Activated naive CD4-positive, alpha-beta T cell (primary cell): ENCODE measurements at places on chromosomes 1 and 21.

GRCh38 chr1:198657550-198658064 is 18.8 kb downstream of the PTPRC start:
- no peak for DNase-seq

- DNase-seq = no peak
Observed at GRCh38 chr1:214380986-214381695, 100.2 kb downstream of the SMYD2 start.

- DNase-seq = no peak
Observed at GRCh38 chr1:71372496-71372895, 291.7 kb upstream of the ZRANB2 start.

DNA sequence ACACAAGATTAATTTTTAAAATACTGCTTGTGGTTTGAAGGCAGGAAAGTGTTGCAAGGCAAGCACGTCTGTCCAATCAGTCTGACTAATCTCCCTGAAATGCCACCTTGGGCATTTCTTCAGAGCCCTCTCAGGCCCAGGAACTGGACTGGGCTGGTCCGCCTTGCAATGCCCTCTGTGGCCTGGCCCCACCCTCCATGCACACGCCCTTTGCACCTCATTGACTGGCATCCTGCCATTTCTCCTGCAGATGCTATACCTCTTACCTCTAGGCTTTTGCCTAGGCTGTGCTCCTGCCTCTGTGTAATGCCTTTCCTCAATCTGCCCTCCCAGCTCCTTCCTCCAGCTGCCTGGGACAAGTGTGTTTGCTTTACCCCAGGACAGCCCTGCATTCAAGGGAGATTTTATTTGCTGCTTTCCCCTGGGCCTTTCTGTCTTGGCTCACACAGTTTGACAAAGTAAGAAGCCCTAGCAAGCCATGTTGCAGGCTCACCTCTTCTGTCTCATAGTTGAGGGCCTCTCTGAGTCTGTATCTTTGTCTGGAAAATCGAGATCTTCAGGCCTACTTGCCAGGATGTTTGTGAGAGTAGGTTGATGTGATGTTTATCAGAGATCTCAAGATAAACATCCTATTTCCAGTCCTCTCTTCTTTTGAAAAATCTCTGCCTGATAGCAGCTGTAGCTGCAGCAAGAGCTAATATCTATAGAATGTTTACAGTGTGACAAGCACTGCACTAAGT is 149.2 kb upstream of the JUN start:
- no peak for DNase-seq

DNA sequence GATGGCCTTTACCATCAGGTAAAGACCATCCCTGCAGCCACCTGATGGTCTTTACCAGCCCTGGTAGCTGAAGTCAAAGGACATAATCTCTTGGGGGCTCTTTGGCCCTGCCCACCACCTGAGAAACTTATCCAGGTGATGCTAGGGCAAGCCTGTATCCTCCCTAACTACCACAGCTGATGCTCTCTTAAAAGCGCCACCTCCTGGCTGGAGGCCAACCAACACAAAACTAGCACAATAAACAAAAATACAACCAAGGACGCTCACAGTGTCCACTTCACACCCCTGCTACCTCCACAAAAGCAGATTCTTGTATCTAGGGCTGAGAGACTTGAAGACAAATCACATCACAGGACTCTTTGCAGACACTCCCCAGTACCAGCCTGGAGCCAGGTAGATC is 357.1 kb upstream of the POU3F1 start:
- DNase-seq = no peak

GRCh38 chr1:175319912-175320230 is 127.3 kb upstream of the KIAA0040 start:
- no peak for DNase-seq

GRCh38 chr1:46446646-46447498 is 42.8 kb upstream of the DMBX1 start:
- DNase-seq = peak; percentile 75

DNA sequence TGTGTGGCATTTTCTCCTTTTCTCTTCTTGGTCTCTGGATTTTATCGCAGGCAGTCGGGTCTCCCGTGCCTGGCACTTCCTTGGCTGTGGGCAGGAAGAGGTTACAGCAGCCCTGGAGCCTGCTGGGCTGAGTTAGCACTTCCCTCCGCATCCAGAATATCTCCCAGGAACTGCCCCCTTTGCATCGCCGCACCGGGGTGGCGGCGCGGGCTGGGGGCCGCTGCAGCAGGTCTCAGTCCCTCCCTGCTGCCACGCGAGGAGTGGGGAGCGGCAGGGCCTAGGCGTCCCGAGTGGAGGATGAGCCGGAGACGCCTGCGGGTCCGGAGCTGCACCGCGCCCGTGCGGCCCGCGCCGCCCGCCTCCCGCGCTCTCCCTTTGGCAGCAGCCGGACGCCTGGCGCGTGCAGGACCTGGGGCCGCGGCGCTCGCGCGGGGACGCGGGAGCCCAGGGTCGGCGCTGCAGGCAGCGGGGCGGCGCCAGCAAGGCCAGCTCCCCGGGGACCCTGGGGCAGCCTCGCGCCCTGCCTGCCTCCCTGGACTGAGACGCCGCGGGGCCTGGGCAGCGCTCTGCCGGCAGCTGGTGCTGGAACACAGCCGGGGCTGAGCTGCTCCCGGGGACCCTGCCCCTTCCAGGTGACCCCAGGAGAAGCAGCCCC is 192.8 kb downstream of the PRDM2 start:
- no peak for DNase-seq

GRCh38 chr1:3491291-3492246 is 37.1 kb downstream of the ARHGEF16 start:
- DNase-seq = peak; percentile 87

GRCh38 chr21:37907076-37907475 is 9.2 kb downstream of the KCNJ6 start:
- no peak for DNase-seq

GRCh38 chr1:7298749-7299151 is 472.3 kb upstream of the VAMP3 start:
- no peak for DNase-seq

- DNase-seq = no peak
Observed at GRCh38 chr1:233523047-233523446, 90.9 kb upstream of the KCNK1 start.

DNA sequence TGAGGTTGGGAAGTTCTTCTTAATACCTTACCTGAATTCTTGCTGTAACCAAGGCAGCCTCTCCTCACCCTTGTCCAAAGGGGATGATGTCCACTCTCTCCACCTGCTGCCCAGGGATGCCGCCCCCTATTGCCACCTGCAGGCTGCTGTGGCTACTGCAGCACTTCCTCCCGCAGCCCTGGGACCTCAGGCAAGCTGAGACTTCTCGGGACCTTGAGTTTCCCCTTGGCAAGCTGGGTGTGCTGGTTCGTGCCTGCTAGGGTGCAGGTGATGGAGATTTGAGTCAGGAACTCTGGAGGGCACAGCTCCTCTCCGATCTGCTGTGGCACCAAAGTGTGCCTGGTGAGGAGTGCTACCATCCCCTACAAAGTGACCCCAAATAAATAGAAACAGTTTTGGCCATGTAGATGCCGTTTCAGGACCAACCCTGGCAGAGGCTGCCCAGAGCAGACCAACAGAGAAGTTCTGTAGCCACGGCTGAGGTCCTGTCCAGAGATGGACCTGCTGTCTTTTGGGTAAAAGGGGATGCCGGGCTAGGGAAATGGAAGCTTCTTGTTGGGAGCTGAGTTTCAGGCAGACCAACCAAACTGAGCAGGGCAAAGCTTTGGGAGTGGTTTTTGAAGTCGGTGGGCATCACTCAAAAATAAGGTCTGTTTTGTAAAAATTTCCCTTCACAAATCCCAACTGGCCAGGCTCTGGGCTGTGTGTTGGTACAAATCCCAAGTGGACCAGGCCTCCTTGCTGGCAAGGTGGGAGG is 31.7 kb downstream of the RUNX3 start:
- peak; percentile 29 for DNase-seq

DNA sequence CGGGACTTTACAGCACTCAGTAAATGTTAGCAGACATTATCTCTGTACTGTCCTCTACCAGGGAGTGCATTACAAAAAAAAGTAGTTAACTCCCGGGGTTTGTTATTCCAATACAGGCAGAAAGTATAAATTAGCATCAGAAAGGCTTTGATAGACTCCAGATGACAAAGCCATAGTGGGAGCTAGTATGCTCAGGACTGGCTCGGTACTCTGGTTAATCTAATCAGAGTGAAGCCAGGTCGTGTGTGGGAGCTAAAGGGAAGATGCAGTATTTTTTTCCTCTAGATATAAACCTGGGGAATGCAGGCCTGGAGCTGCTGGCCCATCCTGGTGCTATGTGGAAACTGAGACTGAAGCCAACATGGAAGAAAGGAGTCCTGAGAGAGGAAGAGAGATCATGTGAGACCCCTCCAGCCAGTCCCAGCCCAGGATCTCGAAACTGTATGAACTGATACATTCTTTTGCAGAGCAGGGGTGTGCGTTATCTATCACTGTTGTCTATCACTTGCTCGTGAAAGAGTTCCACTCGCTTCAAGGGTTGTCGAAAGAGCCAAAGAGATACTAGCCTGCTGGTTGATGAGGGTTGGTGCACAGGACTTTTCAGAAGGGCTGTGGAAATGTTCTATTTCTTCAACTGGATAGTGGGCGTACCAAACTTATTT is 125.8 kb downstream of the PLPP3 start:
- no peak for DNase-seq

DNA sequence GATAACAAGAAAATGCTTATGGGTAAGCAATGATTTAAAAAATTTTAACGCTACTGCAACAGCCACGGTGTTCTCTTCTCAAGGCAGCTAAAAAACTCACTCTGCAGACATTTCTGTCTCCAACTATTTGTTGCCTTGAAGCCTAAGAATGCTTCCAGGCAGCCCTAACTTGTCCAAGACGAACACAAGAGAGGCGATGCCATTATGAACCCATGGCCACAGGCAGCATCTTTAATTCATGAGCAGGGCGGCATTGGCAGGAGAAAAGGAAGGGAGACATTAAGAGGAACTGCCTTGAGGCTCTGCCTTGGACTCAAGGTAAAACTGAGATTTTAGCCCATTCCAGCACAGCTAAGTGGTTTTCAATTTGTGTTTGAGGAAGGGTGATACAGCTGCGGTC is 67.5 kb downstream of the KCND3 start:
- DNase-seq = no peak
